NCI-H187 treated with DMSO at 0.1 percent for 48 hours (cell line): ENCODE measurements at places on chromosomes 12 and 14.

DNA sequence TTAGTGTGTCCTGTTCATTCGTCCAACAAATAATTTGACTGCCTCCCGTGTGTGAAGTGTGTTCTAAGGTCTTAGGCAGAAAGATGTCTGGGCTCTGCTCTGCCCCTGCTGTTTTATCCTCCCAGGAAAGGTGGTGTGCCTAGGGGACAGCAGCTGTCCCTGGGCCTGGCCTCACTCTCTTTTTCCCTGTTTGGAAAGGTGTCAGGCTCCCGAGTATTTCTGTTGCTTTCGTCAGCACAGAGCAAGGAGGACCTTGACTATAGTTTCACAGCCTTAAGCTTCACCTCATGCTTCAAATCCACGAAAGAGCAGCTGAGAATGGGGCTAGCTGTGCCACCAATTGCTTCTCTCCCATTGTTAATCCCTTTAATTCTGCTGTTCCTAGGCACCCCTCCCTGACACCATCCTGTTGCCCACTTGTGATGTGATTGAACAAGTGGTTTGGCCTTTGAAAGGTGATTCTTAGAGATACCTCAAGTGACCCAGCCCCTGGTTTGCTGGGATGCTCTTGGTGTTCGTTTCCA, 54.2 kb downstream of the TGFB3 start:
- no peak for DNase-seq

- no peak for DNase-seq
These were observed 15.9 kb upstream of the KRT83 start for GRCh38 chr12:52337054-52337453.

- no peak for DNase-seq
These were observed 157.5 kb downstream of the TMTC3 start for GRCh38 chr12:88299567-88300101.

DNA sequence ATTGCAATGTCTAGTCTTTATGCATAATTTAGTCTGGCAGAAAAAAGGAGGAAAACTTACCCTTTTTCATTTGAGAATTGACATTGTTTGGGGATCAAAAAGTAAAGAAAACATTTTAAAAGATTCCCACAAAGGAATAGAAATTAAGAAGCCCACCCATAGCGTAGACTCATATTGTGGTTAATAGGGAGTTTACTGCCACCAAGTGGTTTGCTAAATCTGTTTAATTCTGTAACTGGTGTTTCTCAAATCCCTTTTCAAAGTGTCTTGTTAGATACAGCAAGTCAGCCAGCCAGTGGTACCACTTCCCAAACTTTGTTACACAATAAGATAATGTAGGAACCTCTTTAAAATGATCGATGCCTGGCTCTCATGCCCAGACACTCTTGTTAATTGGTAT, 180.3 kb downstream of the IPO8 start:
- no peak for DNase-seq

DNA sequence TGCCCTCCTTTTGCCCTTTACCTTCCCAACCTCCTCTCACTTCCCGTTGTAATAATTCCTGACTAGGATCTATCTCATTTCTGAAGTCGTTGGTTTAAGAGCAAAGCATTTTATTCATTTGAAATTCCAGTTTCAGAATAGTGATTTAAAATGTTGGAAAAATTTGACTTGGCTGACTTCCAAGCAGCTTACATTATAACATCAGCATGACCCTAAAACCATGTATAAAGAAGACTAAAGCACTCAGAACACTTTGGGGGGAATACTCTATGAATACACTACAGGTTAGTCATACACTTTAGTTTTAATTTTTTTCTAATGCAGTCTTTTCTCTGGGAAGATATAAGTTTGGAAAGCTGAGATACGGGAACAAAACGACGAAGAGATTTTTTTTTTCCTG, 161.1 kb downstream of the BTG1 start:
- no peak for DNase-seq

- DNase-seq, result no peak
These were observed 3.8 kb downstream of the ERP27 start for GRCh38 chr12:14934511-14934910.

GRCh38 chr12:63382930-63383329, 231.9 kb upstream of the AVPR1A start:
- no peak for DNase-seq
